ENCODE measurements at places on chromosomes 1 and 21.

- no peak for DNase-seq
Measured at GRCh38 chr1:194174528-194174927, 988.1 kb upstream of the B3GALT2 start.

- DNase-seq: no peak
Measured at GRCh38 chr1:81574408-81574807, 226.3 kb upstream of the ADGRL2 start.

DNA sequence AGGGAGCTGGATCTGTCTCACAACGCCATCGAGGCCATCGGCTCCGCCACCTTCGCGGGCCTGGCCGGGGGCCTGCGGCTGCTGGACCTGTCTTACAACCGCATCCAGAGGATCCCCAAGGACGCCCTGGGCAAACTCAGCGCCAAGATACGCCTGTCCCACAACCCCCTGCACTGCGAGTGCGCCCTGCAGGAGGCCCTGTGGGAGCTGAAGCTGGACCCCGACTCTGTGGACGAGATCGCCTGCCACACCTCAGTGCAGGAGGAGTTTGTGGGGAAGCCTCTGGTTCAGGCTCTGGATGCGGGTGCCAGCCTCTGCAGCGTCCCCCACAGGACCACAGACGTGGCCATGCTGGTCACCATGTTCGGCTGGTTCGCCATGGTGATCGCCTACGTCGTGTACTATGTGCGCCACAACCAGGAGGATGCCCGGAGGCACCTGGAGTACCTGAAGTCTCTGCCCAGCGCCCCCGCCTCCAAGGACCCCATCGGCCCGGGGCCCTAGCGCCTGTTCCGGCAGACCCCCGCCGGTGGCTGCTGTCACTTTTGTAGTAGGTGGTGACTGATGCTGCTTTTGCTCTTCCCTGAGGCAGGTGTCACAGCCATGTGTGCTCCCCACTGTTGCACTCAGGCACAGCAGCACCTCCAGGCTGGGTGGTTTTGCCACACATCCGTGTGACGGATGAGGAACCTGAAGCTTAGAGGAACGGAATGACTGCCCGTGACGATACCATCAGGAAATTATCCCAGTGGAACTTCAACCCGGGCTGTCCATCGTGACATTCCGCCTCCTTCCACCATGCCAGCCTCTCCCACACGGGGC, 1.8 kb downstream of the LRRC3 start:
- DNase-seq: no peak

GRCh38 chr1:222066539-222066938, 324.6 kb upstream of the DUSP10 start:
- DNase-seq: no peak

- DNase-seq: no peak
Measured at GRCh38 chr1:200379432-200379757, 30.4 kb downstream of the ZNF281 start.
